ENCODE measurements at places on chromosomes 3 and 15.

- no peak for DNase-seq
These were observed 563.8 kb downstream of the PYDC2 start for GRCh38 chr3:192024751-192025150.

DNA sequence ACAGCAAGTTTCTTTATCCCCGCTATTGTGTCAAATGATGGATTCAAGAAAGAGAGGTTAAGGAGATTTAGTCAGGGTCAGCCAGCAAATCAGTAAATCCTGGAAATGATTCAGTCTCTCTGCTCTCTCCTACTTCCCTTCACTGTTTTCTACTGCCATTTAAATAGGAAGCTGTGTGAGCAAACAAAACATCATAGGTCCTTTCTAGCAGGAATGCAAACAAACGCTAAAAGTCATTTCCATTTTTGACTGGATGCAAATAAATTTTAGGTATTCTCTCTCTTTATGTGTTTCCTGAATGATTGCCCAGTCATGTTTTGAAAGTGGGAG, 299.4 kb upstream of the RORA start:
- no peak for DNase-seq

DNA sequence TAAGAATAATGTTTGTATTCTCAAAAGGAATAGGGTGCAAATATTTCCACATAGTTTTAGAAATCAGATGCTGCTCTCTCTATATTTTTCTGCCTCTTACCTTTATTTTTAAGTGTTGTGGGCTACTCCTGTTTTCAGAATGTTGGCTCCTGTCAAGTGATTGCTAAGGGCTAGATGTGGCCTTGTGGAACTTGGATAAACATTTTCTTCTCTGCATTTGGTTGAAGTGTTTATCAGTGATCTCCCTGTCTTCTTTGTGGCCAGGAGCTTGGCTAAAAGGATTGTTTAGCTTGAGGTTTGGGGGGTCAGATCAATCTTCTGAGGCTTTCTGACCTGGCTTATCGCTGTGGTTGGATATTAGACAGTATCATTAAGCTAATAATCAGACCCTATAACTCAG, 112.6 kb downstream of the TCF12 start:
- DNase-seq, result no peak

DNA sequence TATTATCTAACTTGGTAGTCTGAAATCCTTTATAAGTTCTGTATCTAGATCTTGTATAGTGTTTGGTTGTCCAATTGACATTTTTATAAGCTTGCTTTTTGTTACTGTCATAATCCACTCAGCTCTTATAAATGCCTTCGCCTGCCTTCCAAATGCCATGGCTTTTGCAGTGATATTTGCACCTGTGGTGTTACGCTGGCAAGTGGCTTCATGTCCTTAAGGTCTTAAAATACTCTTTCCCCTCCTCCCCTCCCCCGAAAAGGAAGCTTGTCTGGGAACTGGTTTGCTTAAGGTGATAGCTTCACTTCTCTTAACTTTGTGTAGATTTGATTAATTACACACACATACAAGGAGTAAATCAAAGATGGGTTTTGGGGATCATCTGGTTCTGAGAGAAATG, 62.0 kb downstream of the ABHD2 start:
- no peak for DNase-seq

DNA sequence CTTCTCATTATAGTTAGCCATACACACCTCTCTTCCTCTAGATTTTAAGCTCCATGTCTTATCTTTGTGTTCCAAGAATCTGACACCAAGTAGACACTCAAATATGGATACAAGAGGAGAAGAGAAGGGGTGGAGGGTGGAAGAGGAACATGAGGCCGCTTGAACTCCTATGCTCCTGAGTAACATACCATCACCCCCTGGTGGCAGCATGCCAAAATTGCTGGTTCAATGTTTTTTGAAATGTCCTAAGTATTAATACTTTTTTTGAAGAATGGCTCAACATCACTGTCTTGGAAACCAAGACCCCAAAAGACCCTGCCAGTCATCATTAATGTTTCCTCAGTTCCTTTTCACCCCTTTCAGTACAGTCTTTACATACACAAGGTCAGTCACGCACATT, 71.8 kb upstream of the HACD2 start:
- DNase-seq, result no peak

GRCh38 chr15:29873264-29873663, 51.0 kb upstream of the TJP1 start:
- DNase-seq, result no peak

DNA sequence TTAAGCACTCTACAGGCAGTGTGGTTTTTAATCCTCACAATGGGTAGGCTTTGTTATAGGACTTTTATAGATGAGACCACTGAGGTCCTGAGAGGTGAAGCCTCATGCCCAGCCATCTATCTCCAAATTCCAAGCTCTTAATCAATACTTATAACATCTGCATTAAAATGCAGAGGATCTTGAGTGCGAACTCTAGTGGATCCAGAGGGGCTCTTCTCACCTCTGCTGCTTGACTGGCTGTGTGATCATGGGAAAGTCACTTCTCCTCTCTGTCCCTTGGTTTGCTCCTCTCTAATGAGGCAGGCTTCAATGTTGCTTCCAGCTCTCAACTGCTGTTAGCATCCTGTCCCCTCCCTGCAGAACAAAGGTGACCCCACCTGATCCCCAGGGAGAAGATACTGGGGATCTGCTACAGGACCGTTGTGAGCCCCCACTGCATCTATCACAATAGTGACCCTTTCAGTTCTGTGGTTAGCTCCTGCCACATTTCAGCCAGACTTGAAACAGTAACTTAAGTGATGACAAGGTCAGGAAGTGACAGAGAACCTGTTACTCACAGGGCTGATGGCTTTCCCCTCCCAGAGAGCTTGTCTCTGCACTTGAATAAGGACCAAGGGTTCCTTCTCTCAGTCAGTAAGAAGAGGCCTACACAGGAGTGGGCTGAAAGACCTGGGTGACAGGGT, 1.3 kb downstream of the SLC27A2 start:
- DNase-seq, result no peak
